Kidney capillary endothelial cell (primary cell): ENCODE measurements at places on chromosomes 1 and 21.

DNA sequence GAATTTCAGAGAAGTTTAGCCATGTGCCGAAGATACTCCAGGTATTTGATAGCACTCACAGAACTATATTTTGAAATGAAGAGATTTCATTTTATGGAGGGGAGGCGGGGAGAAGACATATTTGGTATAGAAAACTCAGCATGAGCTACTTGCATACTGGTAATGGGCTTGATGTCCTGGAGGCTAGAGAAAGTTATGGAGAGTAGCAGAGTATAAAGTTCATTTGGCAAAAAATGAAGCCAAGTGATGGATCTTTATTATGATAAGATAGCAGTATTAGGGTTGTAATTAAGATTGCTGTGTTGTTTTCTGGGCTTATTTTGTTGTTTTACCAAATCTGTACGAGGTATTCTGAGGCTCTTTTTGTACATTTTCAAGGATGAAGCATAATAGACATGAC, 72.0 kb downstream of the RPS6KC1 start:
- DNase-seq = no peak

- DNase-seq = no peak
These were observed 47.7 kb upstream of the RHOU start for GRCh38 chr1:228687587-228687986.

GRCh38 chr1:233681285-233681684, 67.4 kb downstream of the KCNK1 start:
- DNase-seq = no peak

DNA sequence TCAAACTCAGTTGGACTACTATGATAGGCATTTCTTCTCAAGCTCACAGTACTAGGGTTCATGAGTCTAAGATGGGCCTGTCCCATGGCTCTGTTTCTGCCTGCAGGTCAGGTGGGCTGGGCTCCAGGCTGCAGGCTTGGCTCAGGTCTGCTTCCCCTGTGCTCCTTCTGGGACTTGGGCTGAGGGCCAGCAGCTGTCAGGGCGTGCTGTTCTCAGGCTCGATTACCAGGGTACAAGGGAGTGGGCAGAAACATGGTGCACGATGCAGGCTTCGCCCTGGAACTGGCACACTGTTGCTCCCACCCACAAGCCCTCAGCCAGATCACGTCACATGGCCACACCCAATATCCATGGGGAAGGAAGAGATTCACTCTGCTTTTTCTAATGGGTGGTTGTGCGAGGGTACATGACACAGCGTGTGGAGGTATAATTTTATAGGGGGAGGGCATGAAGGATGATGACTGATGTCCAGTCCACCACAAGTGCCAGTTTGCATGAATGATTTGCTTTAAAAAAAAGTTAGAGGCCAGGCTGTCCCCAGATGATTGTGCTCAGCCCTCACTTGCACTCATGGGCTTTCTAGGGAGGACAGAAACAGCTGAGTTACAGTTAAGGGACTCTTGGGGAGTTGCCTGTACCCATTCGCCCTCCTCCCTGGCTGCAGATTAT, 118.0 kb downstream of the ACTL8 start:
- no peak for DNase-seq

DNA sequence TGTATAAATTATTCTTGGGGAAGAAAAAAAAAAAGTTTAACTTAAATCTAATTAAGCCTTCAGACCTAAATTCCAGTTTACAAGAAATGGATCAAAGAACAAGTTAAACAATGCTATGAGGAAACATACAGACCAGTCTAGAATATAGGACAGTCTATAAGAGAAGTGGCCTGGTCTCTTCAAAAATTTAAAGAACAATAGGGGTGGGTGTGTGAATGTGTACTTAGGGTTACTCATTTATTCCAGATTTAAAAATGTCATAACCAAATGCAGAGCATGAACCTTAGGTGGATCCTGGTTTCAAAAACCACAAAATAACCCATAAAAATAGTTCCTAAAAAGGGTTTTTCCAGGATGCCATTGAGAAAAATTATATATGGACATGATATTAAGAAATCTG, 21.8 kb upstream of the SYNJ1 start:
- no peak for DNase-seq

DNA sequence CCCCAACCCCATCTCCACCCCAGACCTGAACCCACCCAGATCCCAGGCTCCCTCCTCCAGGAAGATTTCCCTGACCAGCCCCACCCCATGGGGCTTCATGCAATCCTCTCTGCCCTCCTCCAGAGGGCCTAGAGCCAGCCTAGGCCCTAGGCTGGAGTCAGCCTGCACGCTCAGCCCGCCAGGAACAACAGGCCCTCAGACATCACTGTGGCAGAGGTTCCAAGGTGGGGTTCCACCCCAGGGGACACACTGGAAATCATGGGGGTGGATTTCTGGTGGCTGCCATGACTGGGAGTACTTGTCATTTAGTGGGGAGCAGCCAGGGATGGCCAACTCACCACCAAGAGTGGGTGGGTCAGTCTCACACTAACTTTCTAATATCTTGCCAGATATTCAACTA, 122.0 kb downstream of the GLIS1 start:
- DNase-seq = no peak

DNA sequence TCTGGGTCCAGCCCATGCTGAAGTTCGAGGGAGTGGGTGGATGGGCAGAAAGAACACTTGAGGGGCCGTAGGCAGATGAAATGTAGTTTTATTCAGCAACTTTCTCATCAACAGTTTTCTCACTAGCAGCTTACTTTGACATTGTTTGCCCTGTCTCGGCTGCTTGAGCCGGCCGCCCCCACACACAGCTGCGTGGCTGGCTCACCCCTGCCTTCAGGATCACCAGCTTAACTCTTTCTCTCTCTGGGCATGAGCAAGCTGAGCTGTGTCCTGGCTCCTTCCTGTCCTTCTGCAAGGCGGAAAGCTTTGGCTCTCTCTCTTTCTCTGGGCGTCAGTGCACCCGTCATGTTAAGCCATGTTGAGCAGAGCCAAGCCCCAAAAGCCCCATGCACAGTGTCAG, 104.4 kb upstream of the GNG12 start:
- no peak for DNase-seq

GRCh38 chr1:239943761-239944160, 147.9 kb upstream of the FMN2 start:
- DNase-seq = no peak

DNA sequence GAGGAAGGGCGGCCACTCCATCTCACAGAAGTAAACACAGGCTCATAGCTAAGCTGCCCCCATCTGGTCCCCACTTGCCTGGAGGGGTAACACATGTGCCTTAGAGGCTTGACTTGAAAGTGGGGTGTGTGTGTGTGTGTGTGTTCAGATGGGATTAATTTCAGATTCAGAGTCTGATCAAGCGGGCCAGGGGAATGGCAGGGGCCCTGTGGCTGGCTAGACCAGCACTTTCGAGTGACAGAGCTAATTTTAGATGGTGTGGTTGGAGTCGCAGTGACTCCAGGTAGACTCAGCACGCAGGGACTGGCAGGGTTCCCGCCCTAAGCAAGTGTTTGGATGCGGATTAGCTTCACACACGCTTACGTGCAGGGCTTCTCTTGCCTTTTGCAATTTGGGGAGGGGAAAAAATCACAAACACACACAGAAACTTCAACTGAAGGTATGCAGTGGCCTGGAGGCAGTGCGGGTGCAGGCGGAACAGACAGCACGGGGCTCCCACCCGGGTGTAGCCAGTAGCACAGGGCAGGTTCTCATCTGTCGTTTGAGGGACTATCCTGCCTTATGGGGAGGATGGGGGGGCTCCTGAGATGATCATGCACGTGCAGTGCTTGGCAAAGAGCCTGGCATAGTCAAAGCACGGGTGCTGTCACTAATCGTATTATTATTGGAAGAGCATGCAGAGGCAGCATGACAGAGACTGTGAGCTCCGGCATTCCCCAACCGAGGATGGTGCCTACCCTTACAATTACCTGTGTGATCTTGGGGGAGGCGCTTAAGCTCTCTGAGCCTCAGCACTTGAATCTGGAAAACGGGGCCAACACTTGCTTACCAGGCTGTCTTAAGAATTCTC, 1.3 kb downstream of the EDN2 start:
- DNase-seq = no peak

DNA sequence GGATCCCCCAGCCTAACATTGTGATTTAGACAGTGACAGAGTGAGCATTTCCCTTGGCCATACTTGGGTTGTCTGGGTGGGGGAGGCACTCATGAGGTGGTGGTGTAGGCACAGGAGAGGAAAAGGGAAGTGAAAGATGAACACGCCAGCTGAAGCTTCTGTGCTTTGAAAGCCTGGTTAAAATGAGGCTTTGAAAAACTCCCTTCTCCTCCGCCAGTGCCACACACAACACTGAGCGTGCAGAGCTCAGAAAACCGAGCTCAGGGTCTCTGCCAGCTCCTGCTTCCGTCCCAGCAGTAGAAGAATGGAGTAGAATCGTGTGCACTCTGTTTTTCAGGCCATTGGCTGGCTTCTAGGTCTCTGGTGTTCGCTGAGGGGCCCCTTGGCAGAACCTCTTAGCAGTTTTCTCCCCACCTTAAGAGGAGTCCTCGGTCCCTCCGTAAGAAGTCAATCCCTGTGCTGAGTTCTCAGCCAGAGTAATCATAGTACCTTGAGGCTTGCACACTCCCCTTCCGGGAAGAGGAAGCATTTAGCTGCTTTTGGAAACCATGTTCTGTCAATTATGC, 12.9 kb downstream of the PLEKHM2 start:
- no peak for DNase-seq

- DNase-seq = no peak
These were observed 23.4 kb downstream of the VAV3 start for GRCh38 chr1:107941531-107941930.

GRCh38 chr1:172999349-172999748, 51.4 kb downstream of the TNFSF18 start:
- no peak for DNase-seq

GRCh38 chr1:59025898-59026426, 242.1 kb upstream of the JUN start:
- no peak for DNase-seq
